ENCODE measurements at places on chromosomes 7 and 10.

GRCh38 chr7:32378988-32379387, 111.2 kb downstream of the LSM5 start:
- DNase-seq = no peak

DNA sequence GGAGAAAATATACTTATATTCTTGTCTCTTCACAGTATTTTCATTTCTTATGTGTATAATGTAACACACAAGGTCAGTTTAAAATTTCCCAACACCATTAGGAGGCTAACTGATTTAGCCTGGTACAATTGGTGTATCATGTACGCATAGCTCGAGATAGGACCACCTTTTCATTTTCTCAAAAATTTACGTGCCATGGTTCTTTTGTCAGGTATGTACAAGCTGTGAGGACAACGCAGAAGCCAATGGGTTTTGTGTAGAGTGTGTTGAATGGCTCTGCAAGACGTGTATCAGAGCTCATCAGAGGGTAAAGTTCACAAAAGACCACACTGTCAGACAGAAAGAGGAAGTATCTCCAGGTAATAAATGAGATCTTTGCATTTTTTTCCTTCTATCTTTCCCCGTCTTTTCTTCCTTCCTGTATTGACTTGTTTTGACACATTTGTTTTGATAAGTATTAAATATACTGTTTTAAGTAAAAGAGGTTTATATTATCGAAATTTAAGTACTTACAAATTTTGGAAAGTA, 55.0 kb downstream of the TRIM24 start:
- no peak for DNase-seq

GRCh38 chr7:90629297-90629918, 33.3 kb downstream of the CDK14 start:
- DNase-seq = peak; percentile 72

DNA sequence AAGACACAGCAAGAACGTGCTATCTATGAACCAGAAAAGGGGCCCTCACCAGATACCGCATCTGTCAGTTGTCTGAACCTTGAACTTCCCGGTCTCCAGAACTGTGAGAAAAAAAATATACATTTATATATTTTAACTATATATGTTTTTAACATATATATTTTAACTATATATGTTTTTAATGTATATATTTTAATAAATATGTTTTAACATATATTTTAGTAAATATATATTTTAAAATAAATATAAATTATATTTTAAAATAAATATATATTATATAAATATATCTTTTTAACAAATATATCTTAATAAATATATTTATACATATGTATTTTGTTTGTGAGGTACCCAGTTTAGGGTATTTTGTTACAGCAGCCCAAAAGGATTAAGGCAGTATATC, 958.2 kb upstream of the AUTS2 start:
- no peak for DNase-seq

- DNase-seq = peak; percentile 75
Measured at GRCh38 chr10:91551856-91552255, 81.0 kb downstream of the PPP1R3C start.

- DNase-seq = no peak
Measured at GRCh38 chr7:47438411-47439029, 143.4 kb downstream of the TNS3 start.

- no peak for DNase-seq
Measured at GRCh38 chr10:127207081-127207480, 10.7 kb upstream of the INSYN2A start.

- peak; percentile 66 for DNase-seq
Measured at GRCh38 chr10:100743626-100744135, 1.7 kb upstream of the PAX2 start.

GRCh38 chr10:122021379-122021778, 32.4 kb downstream of the TACC2 start:
- DNase-seq = peak; percentile 10

DNA sequence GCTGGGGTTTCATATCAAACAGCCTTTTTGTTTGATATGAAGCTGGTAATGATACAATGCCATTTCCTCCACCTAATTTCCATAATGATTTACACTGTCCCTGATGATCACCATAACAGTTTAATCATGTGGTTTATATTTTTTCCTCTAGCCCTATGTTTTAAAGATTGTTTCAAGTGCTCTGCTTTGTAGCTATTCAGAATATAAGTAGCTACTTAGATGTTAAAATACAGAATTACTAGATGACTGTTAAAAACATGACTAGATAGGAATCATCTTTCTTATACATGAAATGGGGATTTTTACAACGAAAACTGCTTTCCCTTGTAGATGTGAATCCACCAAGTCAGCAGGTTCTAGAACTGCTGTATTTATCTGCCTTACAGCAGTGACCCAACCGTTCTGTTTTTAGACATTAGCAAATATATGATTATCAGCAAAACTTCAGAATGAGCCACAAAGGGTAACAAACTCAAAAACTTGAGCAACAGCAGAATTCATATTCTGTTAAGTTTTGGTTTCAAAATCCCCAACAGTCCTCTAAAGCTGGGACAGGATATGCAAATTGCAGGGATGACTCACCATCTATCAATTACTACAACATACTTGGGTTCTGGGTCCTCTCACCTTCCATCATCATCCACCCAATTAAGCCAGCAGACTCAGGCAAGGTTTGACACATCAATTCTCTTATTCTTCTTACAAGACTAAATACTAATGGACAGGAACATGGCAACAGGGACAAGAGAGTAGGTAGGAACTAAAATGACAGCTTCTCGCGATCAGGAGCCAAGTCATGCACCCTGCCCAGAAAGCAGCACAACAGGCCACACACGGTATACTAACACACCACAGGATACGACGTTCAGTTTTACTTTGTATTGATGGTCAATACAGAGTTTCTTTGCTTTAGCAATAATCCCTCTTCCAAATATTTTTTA, 83.9 kb downstream of the PIP4K2A start:
- DNase-seq = peak; percentile 63

DNA sequence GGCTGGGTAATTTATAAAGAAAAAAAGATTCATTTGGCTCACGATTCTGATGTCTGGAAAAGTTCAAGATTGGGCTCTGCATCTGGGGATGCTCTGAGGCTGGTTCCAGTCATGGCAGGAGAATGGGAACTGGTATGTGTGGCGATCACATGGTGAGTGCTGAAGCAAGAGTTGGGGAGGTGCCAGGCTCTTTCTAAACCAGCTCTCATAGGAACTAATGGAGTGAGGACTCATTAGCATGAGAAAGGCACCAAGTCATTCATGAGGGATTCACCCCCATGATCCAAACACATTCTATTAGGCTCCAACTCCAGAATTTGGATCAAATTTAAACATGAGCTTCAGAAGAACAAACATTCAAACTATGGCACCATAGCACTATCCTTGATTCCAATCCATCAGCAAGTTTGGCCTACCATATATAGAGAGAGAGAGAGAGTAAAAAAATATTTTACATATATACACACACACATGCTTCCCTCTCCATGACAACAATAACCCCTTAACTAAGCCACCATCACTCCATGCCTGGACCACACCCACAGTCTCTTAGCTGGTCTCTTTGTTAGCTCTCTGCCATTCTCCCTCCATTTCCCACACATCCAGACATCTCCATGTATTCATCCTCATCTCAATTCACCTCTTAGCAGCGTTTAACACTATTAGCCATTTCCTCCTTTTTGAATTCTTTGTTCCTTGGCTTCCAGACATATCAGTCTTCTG, 57.9 kb downstream of the NPY start:
- DNase-seq = no peak

GRCh38 chr7:95229301-95229700, 95.0 kb downstream of the PON1 start:
- no peak for DNase-seq

GRCh38 chr10:124157271-124157681, 63.9 kb upstream of the CHST15 start:
- DNase-seq = no peak

DNA sequence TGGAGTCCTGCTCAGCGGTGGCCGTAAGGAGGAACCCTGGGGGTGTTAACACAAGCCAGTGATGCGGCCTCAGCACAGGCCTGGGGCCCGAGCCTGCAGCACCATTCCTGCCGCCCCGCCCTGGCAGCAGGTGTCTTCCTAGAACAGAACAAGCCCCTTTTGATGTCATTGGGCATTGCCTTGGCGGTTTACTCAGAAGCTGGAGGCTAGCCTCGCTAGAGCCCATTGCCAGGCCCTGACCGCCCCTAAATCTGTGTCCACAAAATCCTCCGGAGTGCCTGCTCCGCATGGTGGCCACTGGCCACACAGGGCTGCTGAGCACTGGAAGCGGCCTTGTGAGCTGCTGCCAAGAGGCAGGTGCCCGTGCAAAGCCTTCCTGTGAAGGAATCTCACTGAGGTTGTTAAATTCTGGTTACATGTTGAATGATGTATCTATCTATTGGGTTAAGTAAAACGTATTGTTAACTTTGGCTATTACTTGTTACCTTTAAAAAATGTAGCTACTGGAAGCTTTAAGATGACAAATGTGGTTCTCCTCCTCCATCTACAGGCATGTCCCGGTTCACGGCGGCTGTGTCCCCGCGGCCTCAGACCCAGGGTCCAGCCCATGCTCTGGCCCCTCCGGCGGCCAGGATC, 1.2 kb upstream of the INPP5A start:
- DNase-seq = no peak

DNA sequence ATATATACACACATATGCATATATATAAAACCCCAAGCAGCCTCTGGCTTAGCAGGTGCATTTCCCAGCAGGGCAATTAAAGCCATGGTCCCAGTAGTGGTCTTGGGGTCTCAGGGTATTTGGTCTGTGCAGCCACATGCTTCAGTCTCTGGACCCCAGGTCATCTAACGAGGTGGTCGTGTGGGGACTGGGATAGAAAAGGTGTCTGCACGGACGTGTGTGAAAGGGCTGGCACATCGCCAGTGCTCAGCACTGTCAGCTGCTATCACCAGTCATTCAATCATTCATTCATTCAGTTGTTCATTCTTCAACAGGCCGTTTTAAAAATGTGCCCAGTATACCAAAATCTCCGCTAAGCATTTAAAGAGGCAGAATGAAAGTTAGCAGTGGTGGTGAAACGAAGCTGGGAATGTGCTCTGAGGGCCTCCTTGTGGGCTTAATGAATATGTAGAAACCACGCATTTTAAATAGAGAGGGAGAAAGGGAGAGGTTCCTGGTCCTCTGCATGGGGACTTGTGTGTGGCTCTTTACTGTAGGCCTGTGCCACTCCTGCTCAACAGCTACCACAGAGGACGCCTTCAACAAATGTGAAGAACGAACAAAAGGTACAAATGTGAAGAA, 170.4 kb downstream of the EGFR start:
- no peak for DNase-seq

DNA sequence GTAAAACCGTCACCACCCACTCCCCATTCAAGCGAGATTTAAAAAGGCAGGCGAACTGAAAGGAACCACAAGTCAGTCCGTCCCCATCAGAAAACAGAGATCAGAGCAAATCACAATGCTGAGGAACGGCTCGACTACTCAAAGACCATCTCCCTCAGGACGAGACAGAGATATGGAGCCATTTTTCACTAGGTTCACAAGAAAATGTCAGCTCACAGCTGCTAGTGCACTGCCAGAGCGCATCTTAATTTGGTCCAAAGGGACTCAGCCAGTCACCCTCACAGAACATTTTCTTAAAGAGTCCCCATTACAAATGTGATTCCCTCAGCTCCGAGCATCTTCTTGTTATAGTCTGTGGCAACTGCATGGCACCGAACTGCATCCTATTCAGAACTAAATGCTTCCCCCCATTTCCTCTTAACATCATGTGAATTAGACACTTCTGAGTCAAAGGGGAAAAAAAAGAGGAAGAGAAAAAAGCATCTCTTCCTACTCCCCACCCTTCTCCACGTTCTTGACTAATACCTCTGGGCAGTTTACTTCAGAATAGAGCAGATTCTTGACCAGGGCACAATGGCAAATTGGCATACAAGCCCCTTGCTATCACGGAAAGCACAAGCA, 683.9 kb downstream of the MAGI2 start:
- peak; percentile 29 for DNase-seq

DNA sequence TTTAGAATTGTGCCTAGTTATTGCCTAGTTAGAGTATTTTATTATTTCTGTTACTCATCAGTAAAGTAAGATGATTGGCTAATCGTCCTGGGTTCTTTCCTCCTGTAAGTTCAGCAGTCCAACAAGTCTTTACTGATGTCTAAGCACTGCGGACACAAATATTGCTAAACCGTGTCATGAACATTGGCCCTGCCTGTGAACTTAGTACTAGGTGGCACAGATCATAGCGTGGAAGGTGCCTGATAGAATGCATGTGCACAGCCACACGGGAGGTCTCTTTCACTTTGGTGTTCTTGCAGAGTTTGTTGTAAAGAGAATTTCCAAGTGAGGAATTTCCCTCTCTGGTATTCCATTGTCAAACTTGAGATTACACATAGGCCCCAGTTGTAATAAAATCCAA, 38.0 kb downstream of the RBM33 start:
- no peak for DNase-seq

DNA sequence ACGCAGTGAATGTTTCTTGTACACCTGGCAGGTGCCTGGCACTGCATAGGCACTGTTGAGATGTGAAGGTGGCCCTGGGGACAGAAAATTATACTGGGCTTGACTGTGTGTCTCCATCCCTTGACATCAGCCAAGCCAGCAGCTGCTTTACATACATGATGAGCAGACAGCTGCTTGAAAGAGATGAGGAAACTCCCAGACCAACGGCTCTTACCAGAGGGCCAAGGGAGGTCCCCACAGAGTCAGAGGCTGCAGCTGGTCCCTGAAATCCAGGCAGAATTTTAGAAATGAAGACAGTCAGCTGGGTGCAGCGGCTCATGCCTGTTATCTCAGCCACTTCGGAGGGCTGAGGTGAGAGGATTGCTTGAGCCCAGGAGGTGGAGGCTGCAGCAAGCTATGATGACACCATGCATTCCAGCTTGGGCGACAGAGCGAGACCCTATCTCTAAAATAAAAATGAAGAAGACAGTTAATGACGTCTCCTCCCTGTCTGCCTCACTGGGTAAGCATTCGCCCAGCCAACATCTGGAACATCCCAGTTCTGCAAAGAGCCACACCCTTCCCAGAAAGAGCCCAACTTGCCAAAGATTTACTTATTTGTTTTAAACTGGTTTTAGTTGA, 17.6 kb downstream of the LIMK1 start:
- DNase-seq = no peak

GRCh38 chr10:121698336-121698735, 100.1 kb upstream of the FGFR2 start:
- DNase-seq = no peak

DNA sequence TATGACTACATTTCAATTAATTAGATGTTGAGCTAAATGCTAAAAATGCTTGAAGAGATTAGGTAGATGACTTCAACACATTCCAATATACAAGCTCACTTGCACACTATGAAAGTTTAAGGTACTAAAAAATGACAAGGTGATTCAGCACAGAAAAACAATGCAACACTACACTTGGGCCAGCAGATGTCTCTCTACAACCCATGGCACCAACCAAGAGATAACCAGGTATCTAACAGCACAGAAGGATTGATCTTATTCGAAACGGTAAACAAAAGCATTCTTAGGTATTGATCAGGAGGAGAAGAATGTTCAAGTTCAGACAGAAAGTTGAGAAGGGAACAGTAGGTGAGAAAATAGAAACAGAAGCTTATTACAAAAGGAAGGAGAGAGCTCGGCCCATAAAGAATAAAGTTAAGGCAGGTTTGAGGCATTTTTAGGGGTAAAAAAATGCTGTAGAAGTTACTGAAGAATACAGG, 248.2 kb upstream of the KLF14 start:
- peak; percentile 53 for DNase-seq
